ENCODE measurements at places on chromosomes 6 and 20. TPM values are rescaled to one million over a fixed set of nuclear protein-coding genes. Genes with fewer than 3 reads are reported as not detected.

MRS2 gene
- 15.4 TPM for total RNA-seq

CDH26 gene
- total RNA-seq, result not detected

AFG1L gene
- total RNA-seq, result 0.38 TPM

PI16 gene
- 181 TPM for total RNA-seq

ATP6V1G2 gene
- 0.89 TPM for total RNA-seq

SNX14 gene
- 72.4 TPM for total RNA-seq

LPIN3 gene
- 11.1 TPM for total RNA-seq
